ENCODE measurements at places on chromosomes 13 and 19.
A peak's percentile ranks its signal among the peaks of the same experiment; 100 is the strongest.

DNA sequence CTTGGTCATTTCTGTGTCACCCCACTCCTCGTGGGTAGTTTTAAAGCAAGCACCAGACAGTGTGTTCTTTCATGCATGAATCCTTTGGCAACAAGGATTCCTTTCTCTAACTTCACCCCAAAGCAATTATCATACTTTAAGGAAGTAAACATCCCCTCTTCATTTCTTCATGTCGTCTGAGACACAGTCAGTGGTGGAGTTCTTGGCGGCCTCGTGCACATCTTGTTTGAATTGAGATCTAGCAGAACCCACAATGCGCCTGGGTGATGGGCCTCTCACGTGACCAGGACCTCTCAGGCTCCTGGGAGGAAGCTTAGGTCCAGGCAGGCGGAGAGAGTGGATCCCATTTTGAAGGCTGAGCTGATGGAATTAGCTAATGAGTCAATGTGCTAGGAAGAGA is 2.6 kb downstream of the ACSBG2 start:
- DNase-seq: no peak

- DNase-seq: no peak
Observed at GRCh38 chr13:21130116-21130515, 46.2 kb downstream of the SKA3 start.

GRCh38 chr13:27826379-27827353 is 34.4 kb downstream of the GSX1 start:
- DNase-seq: peak; percentile 74

DNA sequence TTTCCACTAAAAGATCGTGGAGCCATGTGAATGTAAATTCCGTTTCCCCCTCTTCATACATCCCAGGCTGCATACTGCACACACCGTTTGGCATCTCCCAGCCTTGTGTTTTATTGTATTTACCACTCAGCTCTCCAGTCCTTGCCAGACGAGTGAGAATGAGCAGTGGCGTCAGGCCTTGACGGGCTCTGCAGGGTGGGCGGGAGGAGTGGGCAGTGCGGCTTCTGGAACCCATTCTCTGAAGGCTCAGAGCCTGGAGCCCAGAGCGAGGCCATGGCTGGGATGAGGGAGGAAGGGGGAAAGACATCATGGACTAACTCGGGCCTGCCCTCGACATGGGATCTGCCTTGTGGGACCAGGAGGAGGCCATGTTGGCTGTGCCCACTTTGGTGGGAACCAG is 25.1 kb downstream of the BICRA start:
- DNase-seq: no peak

DNA sequence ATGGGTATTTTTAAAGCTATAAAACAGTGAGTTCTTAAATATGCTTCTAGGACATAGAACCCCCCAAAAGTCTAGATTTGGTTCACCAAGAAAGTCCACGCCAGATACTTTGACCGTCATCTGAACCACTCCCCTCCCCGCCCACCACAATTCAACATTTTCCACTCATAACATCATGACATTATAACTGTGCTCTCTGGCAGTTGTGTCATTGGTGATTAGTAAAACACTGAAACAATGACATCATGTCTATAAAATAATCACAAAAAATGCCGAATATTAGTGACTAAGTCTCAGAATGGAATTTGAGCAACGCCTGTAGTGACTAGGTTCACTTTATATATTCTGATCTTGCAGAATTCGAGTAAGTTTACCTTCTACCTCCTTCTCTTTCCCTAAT is 732.3 kb downstream of the FGF9 start:
- no peak for DNase-seq

GRCh38 chr19:48258350-48258749 is 2.6 kb upstream of the CARD8 start:
- no peak for DNase-seq

- DNase-seq: peak; percentile 65
Observed at GRCh38 chr19:43594710-43595604, 977 bp downstream of the IRGQ start.

- DNase-seq: no peak
Observed at GRCh38 chr19:4057931-4058692, 8.6 kb downstream of the ZBTB7A start.

- peak; percentile 4 for DNase-seq
Observed at GRCh38 chr19:39507715-39508364, 7.1 kb upstream of the SELENOV start.

DNA sequence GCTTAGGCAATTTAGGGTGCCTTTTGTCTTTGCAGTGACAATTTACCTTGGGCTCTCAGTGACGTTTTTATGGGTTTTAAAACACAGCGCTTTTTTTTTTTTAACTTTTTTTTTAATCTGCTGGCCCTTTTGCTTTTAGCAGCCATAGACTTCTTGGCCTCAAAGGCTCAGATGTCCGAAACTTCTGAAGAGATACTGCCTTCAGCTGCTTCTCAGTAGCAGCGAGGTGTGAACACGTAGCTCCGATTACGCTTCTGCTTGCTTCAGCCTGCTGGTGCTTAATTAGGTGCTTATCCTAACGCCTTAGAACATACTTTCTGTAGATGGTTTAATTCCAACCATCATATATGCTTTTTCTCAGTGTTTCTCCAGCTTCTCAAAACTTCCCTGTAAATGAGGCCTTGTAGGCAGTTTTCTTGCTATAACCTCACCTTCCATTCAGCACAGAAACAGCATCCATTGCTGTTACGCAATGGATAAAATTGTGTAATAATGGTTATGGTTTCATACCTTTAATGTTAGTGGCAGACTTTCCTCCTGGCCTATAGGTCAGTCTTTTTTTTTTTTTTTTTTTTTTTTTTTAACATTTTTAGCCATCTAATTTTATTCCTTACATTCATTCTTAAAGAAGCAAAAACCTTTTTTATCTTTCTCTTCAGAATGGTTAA is 723.9 kb downstream of the GPC5 start:
- DNase-seq: no peak

GRCh38 chr19:35851213-35852028 is 883 bp downstream of the NPHS1 start:
- no peak for DNase-seq

DNA sequence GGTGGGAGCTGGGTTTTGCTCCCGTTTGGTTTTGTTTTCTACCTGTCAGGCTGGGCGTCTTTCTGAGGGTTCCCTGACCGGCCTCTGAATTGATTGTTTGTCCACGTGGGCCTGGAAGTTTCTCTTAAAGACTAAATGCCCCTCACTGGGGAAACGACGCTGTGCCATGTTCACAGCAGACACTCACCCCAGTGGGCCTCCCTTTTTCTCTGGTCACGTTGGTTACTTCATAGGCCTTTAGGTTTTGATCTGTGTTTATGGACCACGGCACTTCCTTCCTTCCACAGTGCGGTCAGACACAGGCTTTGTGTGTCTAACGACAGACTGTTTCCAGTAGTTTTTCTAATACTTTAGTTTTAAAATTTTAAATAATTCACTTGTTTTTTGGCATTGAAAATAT is 20.1 kb upstream of the NDUFS7 start:
- no peak for DNase-seq

DNA sequence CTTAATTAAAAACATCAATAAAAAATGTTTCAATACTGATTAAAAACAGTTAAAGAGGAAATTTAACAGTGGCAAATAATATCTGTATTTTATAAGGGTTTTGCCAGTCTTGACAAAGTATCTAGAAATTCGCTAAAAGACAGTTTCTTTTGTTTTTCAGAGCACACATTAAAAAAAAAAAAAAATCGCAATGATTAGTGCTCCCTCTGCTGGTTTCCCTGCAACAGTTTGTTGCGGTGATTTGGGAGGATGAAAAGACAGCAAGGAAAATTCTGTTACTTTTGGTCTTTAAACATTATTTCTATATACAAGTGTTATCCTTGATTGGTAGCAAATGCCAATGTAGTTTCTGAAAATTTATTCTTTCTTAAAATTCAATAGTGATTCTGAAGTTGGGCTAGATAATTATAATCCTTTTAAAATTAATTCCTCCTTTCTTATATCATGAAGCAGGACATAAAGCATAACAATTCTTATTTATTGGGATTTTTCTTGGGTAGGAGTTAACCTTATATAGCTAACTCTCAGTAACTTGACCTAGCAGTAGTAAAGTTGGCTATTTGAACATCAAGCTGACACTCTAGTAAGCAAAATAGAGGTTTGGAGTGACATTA is 23.1 kb upstream of the SPRY2 start:
- peak; percentile 27 for DNase-seq

- peak; percentile 4 for DNase-seq
Observed at GRCh38 chr13:41268764-41269163, 5.4 kb upstream of the MTRF1 start.

- DNase-seq: no peak
Observed at GRCh38 chr13:31355001-31355400, 155.2 kb downstream of the B3GLCT start.

GRCh38 chr13:30002577-30002976 is 152.2 kb upstream of the UBL3 start:
- DNase-seq: no peak

DNA sequence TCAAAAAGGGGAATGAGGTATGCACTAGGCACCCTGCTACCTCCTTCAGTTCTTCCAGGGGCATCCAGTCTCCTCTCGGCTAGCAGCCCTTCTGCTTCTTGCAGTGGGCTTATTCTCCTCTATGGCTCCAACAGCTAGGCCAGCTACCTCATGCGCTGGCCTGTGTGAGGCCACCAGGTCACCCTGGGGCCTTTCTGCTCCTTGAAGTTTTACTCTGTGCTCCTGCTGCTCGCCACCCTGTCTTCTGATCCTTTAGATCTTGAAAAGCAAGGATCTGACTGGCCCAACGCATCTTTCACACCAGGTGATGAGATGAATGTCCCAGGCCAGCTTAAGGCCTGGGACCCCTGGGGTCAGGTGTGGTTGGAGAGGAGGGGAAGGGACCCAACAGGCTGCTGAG is 66.2 kb downstream of the RUBCNL start:
- no peak for DNase-seq

DNA sequence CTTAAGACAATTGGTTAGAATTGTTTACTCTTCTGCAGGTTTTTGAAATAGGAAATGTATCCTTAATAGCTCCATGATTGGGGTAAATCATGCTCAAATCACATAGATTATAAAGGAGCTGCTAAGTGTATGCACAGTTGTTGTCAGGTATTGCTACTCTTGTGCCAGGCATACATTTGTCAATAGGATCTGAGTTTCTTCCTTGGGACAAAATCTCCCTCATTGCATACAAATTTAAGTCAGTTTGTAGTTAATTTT is 109.3 kb upstream of the MLNR start:
- DNase-seq: no peak

DNA sequence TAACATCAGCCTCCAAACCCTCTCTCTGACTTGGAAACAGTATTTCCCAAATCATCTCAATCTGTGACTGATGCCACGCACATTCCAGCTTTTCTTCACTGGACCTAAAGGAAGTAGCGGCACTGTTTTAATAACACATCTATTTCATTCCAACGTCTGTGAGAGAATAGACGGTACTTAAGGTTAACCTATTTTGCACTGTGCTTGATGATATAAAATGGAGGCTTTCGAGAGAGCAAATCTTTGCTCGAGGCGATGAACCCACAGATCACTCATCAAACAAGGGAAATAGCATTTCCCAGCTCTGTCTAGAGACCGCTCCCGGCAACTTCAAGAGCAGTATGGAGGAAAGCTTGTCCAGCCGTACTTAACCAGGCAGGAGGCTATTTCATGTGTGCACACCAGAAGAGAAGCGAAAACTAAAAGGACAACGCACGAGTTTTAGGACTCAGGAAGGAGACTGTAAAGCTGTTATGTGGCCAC is 2.9 kb downstream of the UBL3 start:
- DNase-seq: peak; percentile 12

DNA sequence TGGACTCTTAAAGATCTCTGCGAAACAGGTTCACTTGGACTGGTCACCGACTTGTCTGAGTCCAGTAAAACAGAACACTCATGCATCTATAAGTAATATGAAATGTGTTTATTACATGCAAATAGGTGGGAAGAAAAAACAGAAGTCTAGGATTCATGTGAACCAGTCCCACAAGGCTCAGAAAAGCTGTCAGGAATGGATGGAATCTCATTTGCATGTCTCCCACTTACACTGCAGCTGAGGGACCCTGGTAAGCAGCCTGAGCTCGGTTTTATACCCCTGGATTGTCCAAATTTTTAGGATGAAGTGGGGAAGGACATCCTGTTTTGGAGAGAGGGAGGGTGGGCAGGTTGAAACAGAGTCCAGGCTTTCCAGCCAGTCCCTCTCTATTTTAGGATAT is 1545.1 kb upstream of the PCDH20 start:
- no peak for DNase-seq

DNA sequence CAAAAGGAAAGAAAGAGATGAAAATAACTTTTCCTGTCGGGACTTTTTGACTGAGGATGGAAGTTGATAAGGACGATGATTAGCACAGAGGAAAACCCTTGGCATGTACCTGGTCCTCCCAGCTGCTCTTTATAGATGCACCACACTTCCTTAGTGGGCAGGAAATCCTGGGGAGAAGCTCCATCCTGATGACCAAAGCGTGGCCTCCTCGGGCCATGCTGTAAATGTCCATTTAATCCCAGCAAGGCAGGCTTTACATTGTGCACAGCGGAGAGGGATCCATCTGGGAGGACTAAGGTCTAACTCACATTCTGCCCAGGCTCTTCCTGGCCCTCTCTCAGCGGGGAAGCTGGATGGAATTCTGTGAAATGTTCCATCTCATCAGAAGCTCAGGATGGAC is 113.5 kb downstream of the COL4A2 start:
- no peak for DNase-seq

- no peak for DNase-seq
Observed at GRCh38 chr13:112772539-112772909, 82.7 kb downstream of the ATP11A start.

- peak; percentile 48 for DNase-seq
Observed at GRCh38 chr19:10288662-10289166, 1.0 kb upstream of the ICAM5 start.

DNA sequence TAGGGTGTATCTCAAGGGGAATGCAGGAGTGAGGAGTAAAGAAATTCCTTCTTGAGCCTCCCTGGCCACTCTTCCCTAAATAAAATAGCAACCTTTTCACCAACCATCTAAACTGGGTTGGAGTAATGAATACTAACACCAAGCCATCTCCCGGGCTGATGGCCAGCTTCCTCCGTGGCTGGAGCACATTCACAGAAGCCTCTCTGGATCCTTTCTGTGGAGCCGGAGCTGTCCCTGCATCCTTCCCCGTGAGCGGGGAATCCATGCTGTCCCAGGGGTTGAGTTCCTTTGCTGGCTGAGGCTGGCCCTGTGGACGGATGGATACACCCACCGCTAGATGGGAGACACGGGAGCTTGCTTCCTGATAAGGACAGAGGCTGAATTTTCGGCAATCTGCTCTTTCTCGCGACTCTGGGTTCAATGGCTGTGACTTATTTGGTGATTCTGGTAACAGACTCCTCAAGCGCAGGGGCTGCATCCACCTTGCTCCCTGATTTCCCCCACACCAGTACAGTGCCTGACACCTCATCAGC is 370.3 kb downstream of the ZNF536 start:
- no peak for DNase-seq

GRCh38 chr19:35011091-35011689 is 11.1 kb downstream of the GRAMD1A start:
- no peak for DNase-seq

- DNase-seq: no peak
Observed at GRCh38 chr19:7663706-7664105, 5.1 kb upstream of the RETN start.

DNA sequence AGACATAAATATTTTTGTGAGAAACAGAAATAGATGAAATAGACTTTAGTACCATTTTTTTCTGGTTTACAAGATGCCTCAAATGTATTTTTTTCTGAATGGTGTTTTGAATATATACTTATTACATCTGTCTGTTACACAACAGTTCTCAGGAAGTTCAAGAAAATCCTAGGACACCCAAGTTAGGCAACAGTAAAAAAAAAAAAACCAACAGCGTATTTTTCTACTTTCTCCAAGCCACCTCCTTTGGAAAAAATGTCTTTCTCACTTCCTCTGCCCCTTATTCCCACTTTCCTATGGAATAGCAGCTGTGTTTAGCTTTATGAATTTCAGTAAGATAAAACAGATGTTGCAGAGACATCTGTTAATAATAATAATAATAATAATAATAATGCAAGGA is 489.6 kb upstream of the KLF12 start:
- no peak for DNase-seq
